ENCODE measurements at places on chromosomes 2 and 18.

DNA sequence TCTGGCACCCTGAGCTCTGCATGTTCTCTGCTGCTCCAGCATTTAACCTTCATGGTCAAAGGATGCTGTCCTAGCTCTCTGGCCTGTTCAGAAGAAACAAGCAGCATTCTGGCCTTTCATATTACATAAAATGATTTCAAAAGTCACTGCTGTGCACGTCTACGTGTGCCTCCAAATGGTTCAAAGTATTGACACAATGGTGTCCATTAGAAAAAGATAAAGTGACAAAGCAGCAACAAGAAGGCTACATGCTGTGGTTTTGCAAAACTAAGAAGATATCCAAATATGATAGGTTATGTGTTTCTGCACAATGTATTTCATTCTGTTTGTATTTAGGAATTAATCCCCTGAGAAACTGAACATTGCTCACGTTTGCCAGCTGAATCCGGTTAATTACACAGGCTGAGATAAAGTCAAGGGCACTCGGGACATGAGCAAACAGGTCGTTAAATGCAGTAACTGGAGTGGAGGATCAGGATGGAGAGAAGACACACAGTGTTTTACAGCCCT, 258.5 kb downstream of the DOK6 start:
- no peak for DNase-seq

DNA sequence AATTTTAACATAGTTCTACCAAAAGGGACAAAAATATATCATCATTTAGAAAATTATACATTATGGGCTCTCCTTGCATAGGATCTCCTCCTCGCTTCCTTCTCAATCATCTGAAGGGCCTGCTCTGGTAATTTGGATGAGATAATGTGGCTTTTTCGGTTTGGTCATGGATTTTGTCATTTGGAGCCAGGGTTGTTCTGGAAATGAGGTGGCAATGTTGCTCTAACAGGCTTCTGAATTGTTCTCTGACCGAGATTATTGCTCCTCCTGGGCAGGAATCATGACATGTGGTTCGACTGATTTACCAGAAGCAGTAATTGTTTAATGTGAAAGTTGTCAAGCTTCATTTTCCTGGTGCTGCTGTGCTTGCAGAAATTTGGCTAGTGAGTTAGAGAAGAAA, 194.7 kb upstream of the ERBB4 start:
- no peak for DNase-seq

DNA sequence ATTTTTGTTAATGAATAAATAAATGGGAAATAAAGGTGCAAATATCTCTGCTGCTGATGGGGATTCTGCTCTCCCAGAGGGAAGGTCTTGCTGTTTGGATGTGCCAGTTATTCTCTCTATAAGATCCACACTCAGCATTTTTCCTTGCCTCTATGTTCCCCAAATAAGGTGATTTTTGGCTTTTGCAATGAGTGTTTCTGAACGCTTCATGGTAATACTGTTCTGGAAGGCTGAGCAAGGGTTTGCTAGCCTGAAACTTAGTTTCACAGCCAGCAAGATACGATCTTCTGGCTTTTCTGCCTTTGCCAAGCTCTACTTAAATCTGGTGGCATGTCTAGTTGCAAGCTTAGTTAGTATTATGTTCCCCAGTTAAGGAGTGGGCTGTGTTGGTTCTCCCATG, 114.6 kb downstream of the LPIN1 start:
- no peak for DNase-seq

DNA sequence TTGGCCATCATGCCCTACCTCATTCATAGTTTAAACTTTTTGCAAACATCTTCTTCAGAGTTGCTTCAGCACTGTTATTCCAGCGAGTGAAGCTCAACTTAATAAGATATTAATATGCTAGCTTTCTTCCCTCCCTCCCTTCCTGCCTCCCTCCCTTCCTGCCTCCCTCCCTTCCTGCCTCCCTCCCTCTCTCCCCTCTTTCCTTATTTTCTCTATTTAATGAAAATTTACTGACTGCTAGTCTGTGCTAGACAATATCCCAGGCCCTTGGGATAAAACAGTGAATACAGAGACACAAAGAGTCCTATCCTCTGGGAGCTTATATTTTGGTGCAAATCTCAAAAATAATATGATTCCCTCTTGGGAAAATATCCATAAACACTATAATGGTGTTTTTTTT, 42.9 kb downstream of the DOCK10 start:
- no peak for DNase-seq

DNA sequence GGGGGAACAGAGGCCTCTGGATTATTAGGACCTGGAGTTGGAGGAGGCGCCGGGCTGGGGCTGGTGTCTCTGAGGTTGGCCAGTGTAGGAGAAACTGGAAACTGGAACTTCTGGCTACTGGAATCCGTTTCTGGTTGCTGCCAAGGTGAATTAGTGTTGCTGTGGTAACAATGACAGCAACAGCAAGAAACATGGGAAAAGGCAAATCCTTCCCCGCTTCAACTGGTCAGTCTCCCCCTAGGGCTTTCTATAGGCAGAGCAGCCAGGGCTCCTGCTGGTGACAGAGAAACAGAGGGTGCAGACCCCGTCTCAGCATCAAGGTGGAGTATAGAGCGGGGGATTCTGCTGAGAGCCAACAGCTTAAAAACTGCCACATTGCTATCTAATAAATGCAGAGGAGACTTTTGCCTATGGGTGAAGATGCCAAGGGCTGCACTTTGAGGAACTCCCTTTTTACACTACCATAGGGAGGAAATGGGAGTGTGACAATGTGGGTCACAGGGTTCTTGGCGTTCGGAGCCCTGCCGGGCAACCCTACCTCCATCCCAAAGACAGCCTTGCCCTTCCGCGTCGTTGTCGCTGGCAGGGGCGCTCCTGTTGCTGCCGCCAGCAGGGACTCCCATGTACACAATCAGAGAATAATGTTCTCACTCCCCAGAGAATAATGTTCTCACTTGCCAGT, 81.4 kb upstream of the CABLES1 start:
- DNase-seq = no peak

DNA sequence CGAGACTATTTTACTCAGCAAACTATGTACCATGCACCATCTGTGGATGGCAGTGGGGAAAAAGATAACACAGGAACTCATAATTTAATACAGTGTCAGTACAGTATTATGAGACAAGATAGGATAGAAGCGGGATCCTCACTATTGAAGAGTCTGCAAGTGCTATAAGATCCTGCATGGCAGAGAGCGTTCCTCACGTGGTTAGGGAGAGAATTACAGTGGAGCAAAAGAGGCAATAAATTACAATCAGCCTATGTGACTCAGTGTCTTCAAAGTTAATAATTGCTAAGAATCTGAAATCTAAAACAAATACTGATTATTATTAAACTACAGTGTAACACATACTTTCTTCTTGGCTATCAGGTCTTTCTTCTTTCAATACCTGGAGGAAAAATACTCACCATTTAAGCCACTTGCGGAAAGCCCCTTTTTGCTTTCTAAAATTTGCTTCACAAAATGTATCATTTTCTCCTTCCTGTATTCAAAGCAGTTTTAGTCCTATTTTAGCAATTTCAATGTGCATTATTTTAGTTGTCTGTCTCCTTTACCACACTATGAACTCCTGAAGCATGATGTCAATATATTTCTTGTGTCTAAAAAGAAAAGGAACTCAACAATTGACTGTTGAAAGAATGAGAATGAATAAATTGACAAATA, 342.9 kb downstream of the SPAG16 start:
- no peak for DNase-seq

GRCh38 chr2:42045848-42046748, 1.7 kb upstream of the PKDCC start:
- DNase-seq = no peak

- no peak for DNase-seq
These were observed 65.2 kb downstream of the BCL11A start for GRCh38 chr2:60488291-60488690.

DNA sequence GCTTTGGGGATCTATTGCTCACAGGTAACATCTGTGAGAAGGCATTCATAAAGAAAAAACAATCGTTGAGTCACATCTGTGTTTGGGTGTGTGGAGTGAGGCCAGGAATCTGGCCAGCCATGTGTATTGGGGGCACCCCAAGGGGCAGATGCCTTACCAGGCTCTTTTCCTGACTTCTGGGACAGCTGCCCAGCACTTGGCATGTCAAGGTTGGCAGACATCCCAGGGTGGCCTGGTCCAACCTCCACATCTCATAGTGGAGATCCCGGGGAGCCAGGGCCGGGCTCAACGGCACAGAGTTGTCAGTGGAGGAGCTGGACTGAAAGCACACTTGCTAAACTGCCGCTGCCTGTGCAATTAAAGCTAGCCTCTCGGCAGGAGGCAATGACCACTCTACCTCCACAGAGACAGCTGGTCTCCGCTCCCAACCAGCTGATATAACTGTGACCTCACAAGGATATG, 75.3 kb upstream of the MGAT4A start:
- DNase-seq = no peak

- DNase-seq = peak; percentile 90
These were observed 19.8 kb downstream of the SLC4A1AP start for GRCh38 chr2:27683390-27684071.

GRCh38 chr2:232315049-232315922, 63.3 kb upstream of the ALPP start:
- peak; percentile 97 for DNase-seq

DNA sequence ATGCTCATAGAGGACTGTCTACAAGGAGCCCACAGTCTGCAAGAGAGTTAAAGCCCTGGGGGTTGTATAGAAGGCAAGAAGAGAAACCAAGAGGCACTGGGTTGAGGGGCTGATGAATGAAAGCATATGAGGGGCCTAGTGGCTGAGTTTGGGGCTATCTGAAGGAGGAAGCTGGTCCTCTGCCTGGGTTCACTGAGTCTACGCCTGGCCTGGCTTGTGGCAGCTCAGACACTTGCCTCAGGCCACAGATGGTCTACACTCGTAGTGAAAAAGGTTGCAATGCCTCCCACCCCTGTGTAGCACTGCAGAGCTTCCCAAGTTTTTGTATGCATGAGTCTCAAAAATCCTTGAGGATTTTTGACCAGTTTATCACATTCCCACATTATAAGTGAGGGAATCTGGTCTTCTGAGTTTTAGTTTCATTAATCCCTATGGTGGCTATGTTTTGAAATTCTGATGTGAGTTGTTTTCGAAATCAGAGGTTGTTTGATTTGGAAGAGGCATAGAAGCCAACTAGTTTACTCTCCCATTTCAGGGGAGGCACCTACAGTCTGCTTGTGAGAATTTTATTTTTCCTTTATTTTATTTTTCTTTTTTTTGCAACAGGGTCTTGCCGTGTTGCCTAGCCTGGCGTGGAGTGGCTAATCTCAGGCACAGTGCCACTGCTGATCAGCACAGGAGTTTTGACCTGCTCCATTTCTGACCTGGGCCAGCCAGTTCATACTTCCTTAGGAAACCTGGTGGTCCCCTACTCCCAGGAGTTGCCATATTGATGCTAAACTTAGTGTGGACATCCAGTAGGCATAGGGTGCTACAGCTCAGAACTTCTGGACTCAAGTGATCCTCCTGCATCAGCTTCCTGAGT, 10.0 kb downstream of the MYCN start:
- DNase-seq = no peak

DNA sequence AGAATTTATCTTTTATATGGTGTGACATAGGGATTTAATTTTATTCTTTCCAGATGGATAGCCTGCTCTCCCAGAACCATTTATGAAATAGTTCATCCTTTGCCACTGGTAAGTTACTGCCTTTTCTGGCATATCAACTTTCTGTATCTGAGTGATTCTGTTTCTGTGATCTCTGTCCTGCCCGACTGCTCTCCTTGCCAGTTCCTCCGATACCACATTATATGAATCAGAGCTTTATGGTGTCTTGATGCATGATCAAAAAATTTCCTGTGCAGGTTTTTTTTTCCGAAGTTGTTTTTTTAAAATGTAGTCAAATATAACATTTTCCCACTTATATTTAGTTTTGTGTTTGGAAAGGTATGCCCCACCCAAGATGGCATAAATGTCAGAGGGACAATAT, 242.5 kb downstream of the CYP26B1 start:
- DNase-seq = no peak

- DNase-seq = no peak
These were observed 137.6 kb downstream of the MBD2 start for GRCh38 chr18:54086863-54087262.

- DNase-seq = no peak
These were observed 52.3 kb downstream of the RAB27B start for GRCh38 chr18:54880395-54881105.

GRCh38 chr2:159211447-159212396, 74.8 kb downstream of the WDSUB1 start:
- DNase-seq = no peak

- no peak for DNase-seq
These were observed 198.5 kb upstream of the SMIM21 start for GRCh38 chr18:75625966-75626365.

GRCh38 chr2:30799366-30799765, 7.9 kb downstream of the CAPN13 start:
- no peak for DNase-seq

DNA sequence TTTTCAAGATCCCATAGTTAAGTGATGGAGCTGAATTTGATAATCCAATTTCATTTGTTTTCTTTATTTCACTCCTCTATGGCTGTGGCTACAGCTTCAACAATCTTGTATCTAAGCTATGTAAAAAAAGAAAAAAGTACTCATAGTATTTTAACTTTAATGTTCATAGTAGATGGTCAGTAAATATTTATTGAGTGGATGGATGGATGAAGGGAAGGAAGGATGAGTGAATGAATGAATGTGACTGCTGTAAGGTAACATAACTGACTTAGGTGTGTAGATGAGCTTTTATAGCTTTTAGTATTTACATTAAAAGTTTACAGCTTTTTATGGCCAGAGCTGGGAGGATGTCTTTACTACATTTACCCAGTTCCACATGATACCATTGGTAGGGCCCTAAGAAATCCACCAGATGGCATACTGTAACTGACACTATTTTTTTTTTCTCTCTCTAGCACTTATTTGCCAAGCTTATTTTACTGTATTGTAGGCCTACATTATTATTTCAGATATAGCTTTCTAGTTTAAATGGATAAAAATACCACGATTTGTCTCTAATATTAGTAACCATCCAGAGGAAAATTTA, 13.4 kb upstream of the HRH4 start:
- DNase-seq = no peak

DNA sequence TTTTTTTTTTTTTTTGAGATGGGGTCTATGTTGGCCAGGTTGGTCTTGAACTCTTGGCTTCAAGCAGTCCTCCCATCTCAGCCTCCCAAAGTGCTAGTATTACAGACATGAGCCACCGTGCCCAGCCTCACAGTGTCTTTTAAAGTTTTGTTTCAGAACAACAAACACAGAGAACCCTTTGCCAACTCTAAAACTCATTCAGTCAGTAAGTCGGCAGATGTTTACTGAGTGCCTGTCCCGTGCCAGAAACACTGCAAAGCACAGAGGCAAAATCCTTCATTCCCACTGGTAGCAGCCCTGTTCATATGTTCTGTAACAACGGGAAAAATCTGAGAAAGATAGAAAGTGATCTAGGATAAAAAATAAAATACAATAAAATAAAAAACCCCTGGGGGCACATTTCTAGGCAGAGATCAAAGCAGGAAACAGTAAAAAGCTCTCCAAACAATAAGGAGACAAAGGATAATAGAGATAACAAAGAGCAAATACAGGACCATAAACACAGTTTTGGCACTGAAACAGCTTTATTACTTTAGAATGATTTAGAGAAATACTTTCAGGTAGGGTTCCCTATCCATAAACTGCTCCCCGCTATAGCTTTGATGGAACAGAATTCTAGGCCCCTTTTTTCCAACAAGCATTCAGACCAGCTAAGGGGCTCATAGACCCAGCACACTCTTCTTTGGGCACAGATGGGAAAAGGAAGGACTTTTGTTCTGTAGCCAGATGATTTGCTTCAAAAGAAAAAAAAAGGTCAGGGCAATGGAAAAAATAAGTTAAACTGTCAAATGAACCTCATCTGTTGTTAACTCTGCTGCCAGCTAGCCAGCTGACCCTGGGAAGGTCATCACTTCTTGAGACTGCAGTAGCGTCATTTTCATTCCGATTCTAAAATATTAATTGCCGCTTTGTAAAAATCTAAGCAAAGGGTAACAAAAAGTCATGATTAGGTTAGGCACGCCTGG, 212.3 kb downstream of the CDH20 start:
- DNase-seq = no peak
